ENCODE measurements at places on chromosomes 13 and 19.

GRCh38 chr19:34500656-34501120 lies 19.1 kb downstream of the WTIP start:
- no peak for DNase-seq

DNA sequence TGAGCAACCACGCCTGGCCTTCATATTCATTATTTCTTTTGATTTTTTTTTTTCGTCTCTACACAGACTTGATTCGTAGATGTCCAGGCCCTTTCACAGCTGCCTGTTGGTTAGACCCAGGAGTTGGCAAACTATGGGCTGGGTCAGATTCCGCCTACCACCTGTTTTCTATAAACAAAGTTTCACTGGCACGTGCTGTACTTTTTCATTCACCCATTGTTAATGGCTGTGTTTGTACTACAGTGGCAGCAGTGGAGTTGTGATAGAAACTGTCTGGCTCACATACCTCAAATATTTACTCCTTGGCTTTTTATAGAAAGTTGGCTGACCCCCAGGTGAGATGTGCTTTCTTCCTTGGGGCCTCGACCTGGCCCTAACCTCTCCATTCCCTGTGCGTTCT lies 72.9 kb upstream of the TEX29 start:
- peak; percentile 62 for DNase-seq

GRCh38 chr13:47794963-47795362 lies 206.1 kb downstream of the SUCLA2 start:
- no peak for DNase-seq

DNA sequence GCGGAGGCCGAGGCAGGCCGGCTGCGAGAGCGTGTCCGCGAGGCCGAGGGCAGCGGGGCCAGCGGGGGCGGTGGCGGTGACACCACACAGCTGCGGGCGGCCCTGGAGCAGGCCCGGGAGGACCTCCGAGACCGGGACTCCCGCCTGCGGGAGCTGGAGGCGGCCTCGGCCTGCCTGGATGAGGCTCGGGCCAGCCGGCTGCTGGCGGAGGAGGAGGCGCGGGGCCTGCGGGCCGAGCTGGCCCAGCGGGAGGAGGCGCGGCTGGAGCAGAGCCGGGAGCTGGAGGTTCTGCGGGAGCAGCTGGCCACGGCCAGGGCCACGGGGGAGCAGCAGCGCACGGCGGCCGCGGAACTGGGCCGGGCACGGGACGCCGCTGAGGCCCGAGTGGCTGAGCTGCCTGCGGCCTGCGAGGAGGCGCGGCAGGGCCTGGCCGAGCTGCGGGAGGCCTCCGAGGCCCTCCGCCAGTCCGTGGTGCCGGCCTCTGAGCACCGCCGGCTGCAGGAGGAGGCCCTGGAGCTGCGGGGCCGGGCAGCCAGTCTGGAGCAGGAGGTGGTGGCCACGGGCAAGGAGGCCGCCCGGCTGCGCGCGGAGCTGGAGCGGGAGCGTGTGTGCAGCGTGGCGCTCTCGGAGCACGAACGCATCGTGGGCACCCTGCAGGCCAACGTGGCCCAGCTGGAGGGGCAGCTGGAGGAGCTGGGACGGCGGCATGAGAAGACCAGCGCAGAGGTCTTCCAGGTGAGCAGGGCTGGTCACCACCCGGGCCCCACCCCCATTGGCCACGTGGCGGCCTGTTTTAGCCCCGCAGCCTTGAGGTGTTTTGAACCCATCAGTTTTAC lies 11.7 kb upstream of the EBI3 start:
- no peak for DNase-seq

GRCh38 chr19:48510421-48511268 lies 990 bp downstream of the LMTK3 start:
- peak; percentile 24 for DNase-seq

All from NCI-H2029 treated with DMSO at 0.1 percent for 48 hours (cell line).